ENCODE measurements at places on chromosomes 5 and 9. TPM values are rescaled to one million over a fixed set of nuclear protein-coding genes. Genes with fewer than 3 reads are reported as not detected.

DNA sequence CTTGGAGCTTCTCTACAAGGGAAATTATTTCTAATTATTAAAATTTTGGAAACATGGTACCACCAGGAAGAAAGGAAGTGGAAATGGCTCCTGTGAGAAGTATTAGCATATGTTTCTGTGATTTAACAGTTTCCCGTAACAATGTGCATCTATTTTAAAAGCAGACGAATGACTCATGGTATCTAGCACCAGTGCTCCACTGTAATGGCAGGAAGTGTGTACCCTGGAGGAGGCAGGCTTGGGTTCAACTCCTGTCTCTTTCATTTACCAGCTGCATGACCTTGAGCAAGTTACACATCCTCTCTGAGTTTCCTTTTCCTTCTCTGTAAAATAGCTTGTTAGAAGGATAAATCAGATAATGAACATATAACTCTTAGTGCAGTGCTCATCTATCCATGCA is 41.0 kb upstream of the ANGPTL2 start:
- H3K4me3 ChIP-seq: no peak overlapping the region
- no peaks in the 10 kb centered on the region for H3K27me3 ChIP-seq
- H3K4me1 ChIP-seq: peaks cover 9% of the 10 kb centered on the region
- H3K27ac ChIP-seq: no peak overlapping the region

DNA sequence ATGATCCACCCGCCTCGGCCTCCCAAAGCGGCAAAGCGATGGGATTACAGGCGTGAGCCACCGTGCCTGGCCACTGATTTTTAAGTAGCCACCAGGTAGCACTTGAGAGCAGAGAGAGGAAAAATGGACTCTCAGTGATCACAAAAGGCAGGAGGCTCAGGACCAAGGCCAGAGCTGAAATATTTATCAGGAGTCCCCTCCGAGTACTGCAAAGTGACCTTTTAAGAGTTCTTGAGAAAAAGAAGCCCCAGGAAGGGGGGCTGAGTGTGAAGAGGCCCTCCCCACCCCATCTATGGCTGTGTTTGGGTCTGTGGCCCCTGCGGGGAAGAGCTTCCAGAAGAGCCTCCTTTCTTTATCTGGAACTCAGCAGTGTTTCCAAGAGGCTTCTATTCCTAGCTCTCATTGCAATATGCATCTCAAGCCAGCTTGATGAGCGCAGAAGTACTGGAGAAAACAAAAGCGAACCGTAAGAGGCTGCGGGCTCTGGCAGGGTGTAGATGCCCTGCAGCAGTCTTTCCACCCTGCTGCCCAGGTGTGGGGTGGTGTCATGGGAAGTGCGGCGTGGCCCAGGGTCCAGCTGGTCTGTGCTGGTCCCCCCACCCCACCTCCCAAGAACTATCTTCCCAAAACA is 75.5 kb upstream of the CDK20 start:
- no peak overlapping the region for H3K4me3 ChIP-seq
- H3K27me3 ChIP-seq: no peaks in the 10 kb centered on the region
- no peaks in the 10 kb centered on the region for H3K4me1 ChIP-seq
- DNase-seq: no peak
- H3K27ac ChIP-seq: no peak overlapping the region
- H3K36me3 ChIP-seq: no peaks in the 10 kb centered on the region

DNA sequence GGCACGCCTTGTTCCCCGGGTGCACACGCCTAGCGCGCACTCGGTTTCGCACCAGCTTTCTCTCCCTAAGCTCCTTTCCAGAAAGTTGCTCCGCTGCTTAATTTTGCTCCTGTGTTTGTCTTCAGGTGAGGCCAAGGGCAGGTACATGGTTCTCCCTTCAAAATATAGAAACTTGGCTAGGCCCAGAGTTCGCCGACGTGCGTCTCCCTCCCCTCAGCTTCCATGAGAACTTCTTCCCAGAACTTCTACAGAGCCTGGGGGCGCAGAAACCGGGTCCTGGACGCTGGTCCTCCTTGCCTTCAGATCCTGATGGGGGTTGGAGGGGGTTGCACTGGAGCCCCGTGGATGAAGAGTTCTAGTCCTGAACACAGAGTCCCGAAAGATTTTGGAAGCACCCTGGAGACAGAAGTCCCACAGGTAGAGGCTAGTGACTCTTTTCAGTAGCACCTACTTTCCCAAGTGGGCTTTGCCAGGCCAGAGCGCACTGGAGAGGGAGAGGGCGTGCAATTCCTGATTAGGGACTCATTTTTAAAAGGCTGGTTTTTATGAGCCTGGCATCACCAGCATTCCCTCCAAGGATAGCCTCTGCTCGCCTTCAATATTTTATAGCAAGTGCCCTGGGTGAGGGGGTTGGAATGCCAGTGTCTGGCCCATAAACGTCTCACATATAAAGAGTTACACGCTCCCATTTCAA is 128.4 kb downstream of the TMEM174 start:
- DNase-seq: no peak
- H3K36me3 ChIP-seq: no peaks in the 10 kb centered on the region
- no peak overlapping the region for H3K27ac ChIP-seq
- peaks cover 33% of the 10 kb centered on the region for H3K27me3 ChIP-seq
- peaks cover 11% of the 10 kb centered on the region for H3K4me1 ChIP-seq

DNA sequence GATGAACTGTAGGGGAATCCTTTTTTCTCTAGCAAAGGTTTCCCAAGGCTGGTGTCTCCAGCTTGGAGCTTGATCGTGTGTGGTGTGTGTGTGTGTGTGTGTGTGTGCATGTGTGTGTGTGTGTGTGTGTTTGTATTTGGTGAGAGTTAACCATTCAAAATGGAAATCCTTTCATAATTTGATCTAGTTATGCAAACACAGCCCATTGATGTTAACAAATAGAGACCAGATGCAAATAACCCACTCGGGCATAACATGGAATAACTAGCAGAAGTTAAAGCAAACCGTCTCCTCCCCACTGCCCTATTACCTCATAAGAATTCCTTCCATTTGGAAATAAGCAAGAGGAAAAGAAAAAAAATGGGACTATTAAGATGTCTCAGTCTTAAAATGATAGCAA is 24.9 kb upstream of the ZSWIM6 start:
- DNase-seq: no peak
- no peaks in the 10 kb centered on the region for H3K4me1 ChIP-seq
- no peak overlapping the region for H3K4me3 ChIP-seq
- no peaks in the 10 kb centered on the region for H3K36me3 ChIP-seq
- H3K27ac ChIP-seq: no peak overlapping the region
- H3K27me3 ChIP-seq: no peaks in the 10 kb centered on the region

DNA sequence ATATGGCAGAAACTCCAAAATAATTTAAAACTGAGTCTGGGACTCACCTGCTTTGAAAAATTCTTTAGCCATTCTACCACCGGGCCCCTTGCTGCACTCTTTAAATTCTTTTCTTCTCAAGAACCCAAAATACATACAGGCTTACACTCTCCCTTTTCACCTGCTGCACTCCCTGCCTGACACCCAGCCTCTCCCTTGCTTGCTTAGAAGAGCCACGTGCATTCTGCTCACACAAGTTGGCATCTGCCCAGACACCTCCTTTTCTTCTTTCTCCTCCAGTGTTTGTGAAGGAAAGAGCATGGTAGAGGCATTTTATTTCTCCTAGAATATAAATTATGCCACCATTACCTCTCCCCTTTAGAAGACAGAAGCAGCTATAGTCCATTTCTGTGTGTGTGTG is 39.0 kb upstream of the AOPEP start:
- H3K4me1 ChIP-seq: peaks cover 7% of the 10 kb centered on the region
- no peaks in the 10 kb centered on the region for H3K27me3 ChIP-seq
- H3K27ac ChIP-seq: no peak overlapping the region
- no peaks in the 10 kb centered on the region for H3K36me3 ChIP-seq
- H3K4me3 ChIP-seq: no peak overlapping the region

GRCh38 chr9:99850736-99851499 is 29.2 kb downstream of the NR4A3 start:
- no peak overlapping the region for H3K27ac ChIP-seq
- DNase-seq: no peak
- H3K36me3 ChIP-seq: no peaks in the 10 kb centered on the region
- H3K4me1 ChIP-seq: no peaks in the 10 kb centered on the region
- H3K4me3 ChIP-seq: no peak overlapping the region

GRCh38 chr5:73826301-73827105 is 200.5 kb downstream of the ARHGEF28 start:
- no peak overlapping the region for H3K27ac ChIP-seq
- H3K4me1 ChIP-seq: no peaks in the 10 kb centered on the region
- H3K36me3 ChIP-seq: no peaks in the 10 kb centered on the region
- H3K4me3 ChIP-seq: no peak overlapping the region
- no peaks in the 10 kb centered on the region for H3K27me3 ChIP-seq

DNA sequence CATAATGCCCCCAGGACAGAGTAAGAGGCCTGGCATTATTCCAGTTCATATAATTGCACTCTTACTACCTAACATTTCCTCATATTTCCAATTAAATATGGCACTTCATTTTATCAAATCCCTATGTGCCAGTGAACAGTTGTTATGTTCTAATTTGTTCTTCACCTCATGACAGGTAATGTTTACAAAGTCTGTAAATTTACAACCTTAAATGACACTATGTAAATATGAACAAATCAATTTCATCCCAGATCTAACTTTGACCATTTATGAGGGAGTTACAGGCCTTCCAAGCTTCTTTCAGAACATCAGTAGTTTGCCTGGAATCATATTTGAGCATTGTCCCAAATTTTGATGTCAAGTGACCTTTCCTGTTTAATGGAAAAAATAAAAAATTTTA is 592.6 kb upstream of the CDH6 start:
- no peak for DNase-seq
- no peak overlapping the region for H3K4me3 ChIP-seq

DNA sequence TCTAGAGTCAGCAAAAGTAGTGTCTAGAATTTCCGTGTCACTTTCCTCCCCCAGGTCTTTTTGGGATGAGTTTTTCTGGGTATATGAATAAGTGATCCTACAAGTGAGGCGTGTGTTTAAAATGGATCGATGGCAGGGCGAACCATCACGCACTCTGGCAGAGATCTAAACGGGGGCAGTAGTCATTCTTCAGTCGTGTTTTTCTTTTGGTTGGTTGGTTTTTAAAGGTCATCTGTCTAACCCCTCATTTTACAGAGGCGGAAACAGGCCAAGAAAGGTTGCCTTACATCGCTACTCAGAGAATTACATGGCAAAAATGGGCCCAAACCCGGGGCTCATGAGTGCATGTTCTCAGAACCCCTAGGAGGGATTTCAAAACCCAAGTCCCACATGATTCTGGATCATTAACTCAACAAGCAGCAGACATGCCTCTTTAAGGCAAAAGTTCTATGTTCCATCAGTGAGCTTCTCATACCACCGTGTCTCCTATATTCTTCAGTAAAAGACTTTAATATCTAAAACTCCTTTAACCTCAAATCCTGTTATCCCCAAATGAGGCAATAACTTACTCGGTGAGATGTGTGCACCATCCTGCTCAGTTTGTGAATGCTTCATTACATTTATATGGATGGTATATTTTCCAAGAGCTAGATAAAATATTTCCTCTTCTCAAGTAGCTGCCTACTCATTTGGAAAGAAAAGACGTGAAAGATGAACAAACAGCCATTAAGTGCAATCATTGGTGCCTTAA is 145.8 kb downstream of the AOPEP start:
- H3K27ac ChIP-seq: no peak overlapping the region
- no peak for DNase-seq
- peaks cover 5% of the 10 kb centered on the region for H3K4me1 ChIP-seq
- no peak overlapping the region for H3K4me3 ChIP-seq
- H3K36me3 ChIP-seq: no peaks in the 10 kb centered on the region
- H3K27me3 ChIP-seq: no peaks in the 10 kb centered on the region

DNA sequence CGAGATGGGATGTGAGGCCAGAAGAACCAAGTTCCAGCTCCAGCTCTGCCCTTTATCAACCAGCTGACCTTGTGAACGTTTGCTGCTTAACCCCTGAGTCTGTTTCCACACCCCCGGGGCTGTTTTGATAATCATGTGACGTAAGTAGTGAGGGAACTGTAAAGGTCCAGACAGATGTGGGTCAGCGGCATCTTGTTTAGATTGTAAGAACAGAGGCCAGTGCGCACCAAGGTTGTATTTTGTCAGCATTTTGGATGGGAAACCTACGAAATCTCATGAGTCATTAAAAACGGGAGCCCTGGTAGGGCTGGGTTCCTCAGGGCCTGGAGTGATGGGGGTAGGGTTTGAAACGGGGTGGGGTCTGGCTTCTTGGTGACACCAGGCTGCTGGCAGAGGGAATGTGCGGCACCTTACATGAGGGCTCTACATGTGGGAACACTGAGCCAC is 13.8 kb upstream of the COL15A1 start:
- H3K27ac ChIP-seq: no peak overlapping the region
- H3K27me3 ChIP-seq: no peaks in the 10 kb centered on the region
- H3K4me1 ChIP-seq: no peaks in the 10 kb centered on the region
- H3K36me3 ChIP-seq: no peaks in the 10 kb centered on the region

GRCh38 chr5:177438468-177438867 is 8.1 kb upstream of the PRR7 start:
- no peak for DNase-seq
- peaks cover 28% of the 10 kb centered on the region for H3K36me3 ChIP-seq
- H3K27ac ChIP-seq: no peak overlapping the region
- H3K4me1 ChIP-seq: no peaks in the 10 kb centered on the region
- no peaks in the 10 kb centered on the region for H3K27me3 ChIP-seq

- H3K27me3 ChIP-seq: no peaks in the 10 kb centered on the region
- DNase-seq: no peak
- no peak overlapping the region for H3K27ac ChIP-seq
- H3K36me3 ChIP-seq: no peaks in the 10 kb centered on the region
Measured at GRCh38 chr5:168136340-168136739, 155.1 kb upstream of the WWC1 start.

DNA sequence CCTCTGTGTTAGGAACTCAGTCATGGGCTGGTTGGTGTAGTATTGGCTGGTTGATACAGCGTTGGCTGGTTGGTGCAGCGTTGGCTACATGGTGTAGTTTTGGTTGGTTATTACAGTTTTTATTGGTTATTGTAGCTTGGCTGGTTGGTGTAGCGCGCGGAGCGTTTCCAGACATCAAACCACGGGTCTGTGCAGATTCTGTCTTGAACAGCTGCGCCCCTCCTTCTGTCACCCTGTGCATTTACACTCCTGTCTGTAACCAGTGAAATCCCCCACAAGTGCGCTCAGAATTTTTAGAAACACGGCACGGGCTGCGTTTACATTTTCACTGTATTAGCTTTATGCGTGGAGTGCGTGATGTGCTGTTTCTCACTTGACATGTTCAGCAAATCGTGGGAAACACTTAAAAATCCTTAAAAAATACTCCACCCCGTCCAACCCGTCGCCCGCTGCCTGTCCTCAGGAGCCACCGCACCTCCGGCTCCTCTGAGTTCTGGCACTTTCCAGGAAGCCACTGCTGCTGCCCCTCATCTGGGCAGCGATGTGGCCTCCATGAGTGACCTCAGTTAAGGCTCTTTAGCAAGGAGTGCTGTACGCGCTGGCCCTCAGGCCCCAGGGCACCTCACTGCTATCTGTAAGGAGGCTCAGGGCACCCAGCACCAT is 20.8 kb downstream of the NKD2 start:
- H3K4me3 ChIP-seq: no peak overlapping the region
- no peak overlapping the region for H3K27ac ChIP-seq
- H3K36me3 ChIP-seq: no peaks in the 10 kb centered on the region
- no peak for DNase-seq
- H3K4me1 ChIP-seq: no peaks in the 10 kb centered on the region

Gene SLC6A7
- polyA plus RNA-seq: not detected

Gene FRRS1L
- polyA plus RNA-seq: not detected

Gene CBY3
- polyA plus RNA-seq: not detected

Gene CTNND2
- polyA plus RNA-seq: 0.33 TPM

Gene KCNV2
- polyA plus RNA-seq: 0.10 TPM

Gene DMGDH
- 39.4 TPM for polyA plus RNA-seq

Gene UNC13B
- 5.5 TPM for polyA plus RNA-seq

Gene SAXO1
- not detected for polyA plus RNA-seq

Gene TAF11L4
- not detected for polyA plus RNA-seq

Gene NRG2
- polyA plus RNA-seq: 0.07 TPM

Gene TAS2R1
- not detected for polyA plus RNA-seq
